ENCODE measurements at places on chromosomes 13 and 19.

- DNase-seq, result no peak
Observed at GRCh38 chr13:76163761-76164160, 527.6 kb downstream of the LMO7 start.

DNA sequence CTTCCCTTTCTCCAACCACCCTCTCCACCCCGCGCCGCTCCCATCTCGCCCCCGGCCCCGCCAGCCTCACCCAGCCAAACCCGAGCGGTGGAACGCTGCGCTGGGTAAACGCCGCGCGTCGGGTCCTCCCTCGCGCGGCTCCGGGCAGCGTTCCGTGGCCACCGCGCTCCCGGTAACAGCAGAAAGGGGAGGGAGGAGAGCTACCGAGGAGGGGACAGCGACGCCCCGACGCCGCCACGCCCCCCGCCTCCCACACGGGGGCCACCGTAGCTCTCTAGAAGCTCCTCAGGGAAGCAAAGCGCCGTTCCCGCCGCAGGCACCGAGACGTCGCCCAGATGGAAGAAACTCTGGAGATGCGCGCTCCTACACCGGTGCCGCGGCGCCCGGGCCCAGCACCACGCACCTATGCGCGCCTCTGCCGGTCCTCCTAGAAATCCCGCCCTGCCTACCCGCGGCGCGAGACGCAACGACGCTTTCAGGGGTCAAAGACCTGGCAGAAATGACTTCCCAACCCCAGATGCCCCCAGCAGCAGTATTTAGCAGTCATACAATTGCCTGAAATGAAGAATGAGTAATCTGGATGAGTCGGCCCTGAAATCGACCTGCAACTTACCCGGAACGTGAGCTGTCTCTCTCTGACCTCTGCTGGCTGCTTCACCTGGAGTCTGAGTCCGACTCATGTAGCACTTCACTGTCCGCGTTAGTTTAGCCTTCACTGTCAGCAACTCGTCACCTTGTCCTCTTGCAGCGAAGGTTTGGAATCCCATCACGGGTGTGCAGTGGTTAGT lies at the start of gene RUBCNL:
TSS of gene RUBCNL (minus strand) at position 189 of the 788 bp plus-strand sequence. CDS start 14,777 bp downstream, outside the sequence.
- DNase-seq, result peak; percentile 29

GRCh38 chr19:36059180-36059910 lies 4.6 kb downstream of the WDR62 start:
- no peak for DNase-seq

GRCh38 chr13:27556109-27556508 lies 64.2 kb downstream of the LNX2 start:
- no peak for DNase-seq

DNA sequence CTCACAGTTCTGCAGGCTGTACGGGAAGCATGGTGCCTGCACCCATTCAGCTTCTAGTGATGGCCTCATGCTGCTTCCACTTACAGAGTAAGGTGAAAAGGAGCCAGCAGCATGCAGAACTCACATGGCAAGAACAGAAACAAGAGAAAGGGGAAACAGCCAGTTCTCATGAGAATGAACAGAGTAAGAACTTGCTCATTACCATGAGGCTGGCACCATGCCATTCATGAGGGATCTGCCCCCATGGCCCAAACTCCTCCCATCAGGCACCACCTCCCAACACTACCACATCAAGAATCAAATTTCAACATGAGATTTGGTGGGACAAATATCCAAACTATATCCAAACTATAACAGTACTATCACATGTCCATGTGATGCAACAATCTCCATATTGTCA lies 72.1 kb downstream of the KATNAL1 start:
- DNase-seq, result no peak

GRCh38 chr19:45166723-45167252 lies 6.0 kb upstream of the NKPD1 start:
- DNase-seq, result no peak

GRCh38 chr13:114078461-114079451 lies 53.7 kb downstream of the RASA3 start:
- DNase-seq, result no peak

DNA sequence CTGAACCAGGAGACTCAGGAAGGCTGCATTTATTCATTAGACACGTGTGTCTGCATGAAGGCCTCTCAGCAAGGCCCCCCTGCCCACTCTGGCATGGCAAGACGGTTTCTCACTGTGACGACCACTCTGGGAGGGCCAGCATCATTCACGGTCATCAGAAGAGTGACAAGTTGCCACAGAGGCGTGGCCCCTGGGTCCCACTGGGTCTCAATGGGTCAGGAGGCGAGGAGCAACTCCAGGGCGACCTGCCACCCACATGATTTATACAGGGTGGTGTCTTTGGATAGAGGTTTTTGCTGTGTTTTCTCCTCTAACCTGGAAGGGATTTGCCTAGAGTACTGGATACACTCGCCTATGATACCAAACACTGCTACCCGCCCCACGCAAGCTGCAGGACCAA lies 60.7 kb downstream of the KLF2 start:
- DNase-seq, result no peak

DNA sequence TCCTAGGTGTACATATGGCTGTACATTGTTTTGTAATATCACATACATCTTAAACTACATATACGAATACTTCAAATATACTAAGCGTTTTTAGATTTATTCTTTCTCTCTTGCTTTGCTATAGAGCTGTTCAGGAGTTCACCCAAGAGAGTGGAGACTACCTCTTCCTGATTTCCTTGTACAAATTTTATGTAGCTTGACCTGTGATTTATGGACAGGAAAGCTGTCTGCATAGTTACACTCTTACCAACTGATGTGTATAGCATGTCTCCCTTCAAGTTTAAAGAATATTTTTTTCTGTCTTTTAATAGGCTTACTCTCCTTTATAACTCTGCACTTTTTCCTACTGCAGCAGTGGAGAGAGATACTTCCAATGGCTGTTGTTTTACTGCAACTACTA lies 428.7 kb downstream of the NDFIP2 start:
- DNase-seq, result peak; percentile 59

GRCh38 chr19:18763674-18764590 lies 27.2 kb downstream of the COMP start:
- DNase-seq, result no peak

GRCh38 chr13:98252931-98253470 lies 75.9 kb upstream of the RNF113B start:
- no peak for DNase-seq

- no peak for DNase-seq
Observed at GRCh38 chr13:94537740-94538630, 58.0 kb downstream of the TGDS start.

GRCh38 chr13:40145139-40145538 lies 489.7 kb downstream of the COG6 start:
- DNase-seq, result no peak

- DNase-seq, result no peak
Observed at GRCh38 chr13:31074756-31075155, 86.9 kb downstream of the HSPH1 start.

DNA sequence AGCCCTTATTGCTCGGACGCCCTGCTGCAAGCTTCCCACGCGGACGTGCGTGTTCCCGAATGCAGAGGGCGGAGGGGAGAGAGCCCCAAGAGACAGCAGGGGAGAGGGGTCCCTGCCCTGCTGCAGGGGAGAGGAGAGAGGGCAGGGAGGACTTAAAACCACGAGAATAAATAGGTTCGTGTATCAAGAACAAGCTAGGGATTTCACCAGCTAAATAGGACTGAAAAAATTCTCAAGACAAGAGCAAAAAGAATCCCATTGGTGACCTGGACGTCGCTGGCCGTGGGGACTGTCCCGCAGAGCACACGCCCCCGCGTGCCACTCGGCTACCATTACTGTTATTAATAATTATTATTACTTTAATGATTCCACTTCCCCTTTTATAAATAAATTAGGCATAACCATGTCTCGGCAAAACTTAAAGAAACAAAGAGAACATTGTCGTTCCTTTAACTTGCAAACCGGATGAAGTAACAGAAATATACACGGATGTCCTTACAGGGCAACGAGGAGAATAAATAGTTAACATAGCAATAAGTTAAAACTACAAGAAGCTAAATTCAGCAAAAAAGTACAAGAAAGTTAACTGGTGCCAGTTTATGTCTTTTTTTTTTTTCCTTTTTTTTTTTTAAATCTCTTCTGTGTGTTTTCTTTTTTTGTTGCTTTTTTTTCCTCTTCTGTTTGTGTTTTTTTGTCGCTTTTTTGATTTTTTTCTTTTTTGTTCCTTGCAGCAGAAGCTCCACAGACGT lies 16.6 kb downstream of the PRKCSH start:
- no peak for DNase-seq

GRCh38 chr19:18171605-18172327 lies 1.8 kb upstream of the IFI30 start:
- no peak for DNase-seq

GRCh38 chr13:72527333-72527732 lies 200.1 kb downstream of the MZT1 start:
- no peak for DNase-seq

GRCh38 chr19:30852168-30852567 lies 480.0 kb downstream of the ZNF536 start:
- no peak for DNase-seq

- no peak for DNase-seq
Observed at GRCh38 chr13:102466610-102467190, 64.9 kb upstream of the FGF14 start.

Data from left renal cortex interstitium (tissue), 4 donors.